ENCODE measurements at places on chromosomes 13 and 19.

- DNase-seq = no peak
These were observed 217.4 kb downstream of the DLEU7 start for GRCh38 chr13:50626101-50626547.

DNA sequence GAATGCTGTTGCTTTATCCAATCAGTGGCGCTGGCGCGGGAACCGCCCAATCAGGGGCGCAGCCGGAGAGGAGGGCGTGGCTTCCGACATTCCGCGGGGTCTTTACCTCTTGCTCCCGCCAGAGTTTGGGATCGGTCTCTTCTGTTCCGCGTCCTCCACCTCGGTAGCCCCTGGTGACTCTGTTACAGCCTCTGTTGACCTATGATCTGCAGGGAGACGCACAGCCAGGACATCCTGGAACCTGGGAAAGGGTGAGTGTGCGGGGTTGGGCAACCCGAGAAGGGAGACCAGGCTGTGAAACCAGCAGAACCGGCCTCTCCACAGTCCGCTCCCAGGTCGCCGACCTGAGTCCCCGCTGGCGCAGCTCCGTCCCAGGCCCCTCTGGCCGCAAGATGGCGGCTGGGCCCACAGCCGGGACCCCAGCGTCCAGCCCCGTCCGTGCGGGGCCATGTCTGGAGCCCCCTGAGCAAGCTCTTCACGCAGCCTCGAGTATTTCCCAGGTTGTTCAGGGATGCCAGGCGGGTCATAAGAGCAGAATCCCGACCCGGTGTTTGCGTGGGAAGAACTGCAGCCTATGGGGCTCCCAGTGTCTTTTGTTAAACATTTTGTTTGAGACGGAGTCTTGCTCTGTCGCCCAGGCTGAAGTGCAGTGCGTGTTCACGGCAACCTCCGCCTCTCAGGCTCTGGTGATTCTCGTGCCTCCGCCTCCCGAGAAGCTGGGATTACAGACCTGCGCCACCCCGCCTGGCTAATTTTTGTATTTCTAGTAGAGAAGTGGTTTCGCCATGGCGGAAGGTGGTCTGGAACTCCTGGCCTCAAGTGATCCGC, 4.4 kb upstream of the ZNF681 start:
- no peak for DNase-seq

GRCh38 chr13:27293076-27293691, 22.6 kb downstream of the RASL11A start:
- DNase-seq = no peak

GRCh38 chr19:3618144-3618810, 8.3 kb downstream of the CACTIN start:
- peak; percentile 77 for DNase-seq

DNA sequence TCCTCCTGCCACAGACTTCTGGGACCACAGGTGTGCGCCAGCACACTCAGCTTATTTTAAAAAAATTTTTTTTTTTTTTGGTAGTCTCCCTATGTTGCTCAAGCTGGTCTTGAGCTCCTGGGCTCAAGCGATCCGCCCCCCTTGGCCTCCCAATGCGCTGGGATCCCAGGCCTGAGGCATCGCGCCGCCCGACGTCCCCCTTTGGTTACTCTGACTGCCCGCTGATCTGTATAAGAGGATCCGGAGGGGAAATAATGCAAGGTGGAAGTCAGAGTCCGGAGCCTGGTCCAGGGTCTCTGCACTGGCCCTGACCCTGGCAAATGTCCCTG, 486 bp upstream of the ZNF805 start:
- no peak for DNase-seq

- DNase-seq = peak; percentile 3
These were observed 169.5 kb upstream of the UFM1 start for GRCh38 chr13:38180126-38180525.

GRCh38 chr13:51523082-51523518, 61.2 kb upstream of the WDFY2 start:
- peak; percentile 65 for DNase-seq

- DNase-seq = no peak
These were observed 10.2 kb downstream of the RAB20 start for GRCh38 chr13:110551284-110551683.

GRCh38 chr13:69603144-69603853, 504.3 kb upstream of the ATXN8OS start:
- no peak for DNase-seq

- DNase-seq = no peak
These were observed 10.3 kb downstream of the ZNF574 start for GRCh38 chr19:42086188-42086736.

GRCh38 chr19:8085598-8086408, 33.2 kb downstream of the CCL25 start:
- no peak for DNase-seq

DNA sequence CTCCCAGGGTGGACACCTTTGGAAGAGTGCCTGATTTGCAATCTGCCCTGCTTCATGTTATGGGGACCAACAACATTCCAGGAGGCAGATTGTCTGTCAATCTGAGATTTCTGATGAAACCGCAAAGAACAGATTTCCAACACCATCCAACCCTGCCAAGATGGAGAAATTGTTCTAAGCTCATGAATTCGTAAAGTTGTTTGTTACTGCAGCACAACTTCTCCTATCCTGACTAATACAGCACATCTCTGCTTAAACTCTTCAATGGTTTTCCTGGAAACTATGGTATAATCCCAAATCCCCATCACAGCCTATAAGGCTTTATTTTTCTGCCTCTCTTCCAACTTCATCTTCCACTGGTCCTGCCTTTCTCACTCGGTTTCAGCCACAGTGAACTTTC, 210.3 kb upstream of the TSHZ3 start:
- DNase-seq = no peak

GRCh38 chr13:43346427-43346826, 323.0 kb downstream of the DNAJC15 start:
- DNase-seq = no peak

DNA sequence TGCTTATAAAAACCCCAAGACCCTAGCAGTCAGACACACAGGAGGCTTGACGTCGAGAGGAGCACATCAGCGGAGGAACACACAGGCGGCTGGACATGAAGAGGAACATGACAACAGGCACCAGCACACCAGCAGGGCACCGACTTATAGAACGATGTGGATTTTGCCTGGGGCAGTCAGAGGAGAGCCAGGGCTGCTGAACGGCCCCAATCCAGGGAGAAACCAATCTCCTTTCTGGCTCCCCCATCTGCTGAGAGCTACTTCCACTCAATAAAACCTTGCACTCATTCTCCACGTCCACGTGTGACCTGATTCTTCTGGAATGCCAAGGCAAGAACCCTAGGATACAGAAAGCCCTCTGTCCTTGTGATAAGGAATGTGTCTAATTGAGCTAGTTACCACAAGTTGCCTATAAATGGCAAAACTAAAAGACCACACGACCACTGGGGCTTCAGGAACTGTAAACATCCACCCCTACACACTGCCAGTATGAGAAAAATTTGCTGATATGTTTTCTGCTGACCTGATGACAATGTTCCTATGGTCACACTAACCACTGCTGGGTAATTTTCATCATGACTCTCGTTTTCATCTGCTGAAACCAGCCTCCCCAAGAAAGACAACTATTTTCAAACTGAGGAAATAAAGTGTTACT, 35.8 kb upstream of the CEACAM21 start:
- no peak for DNase-seq

DNA sequence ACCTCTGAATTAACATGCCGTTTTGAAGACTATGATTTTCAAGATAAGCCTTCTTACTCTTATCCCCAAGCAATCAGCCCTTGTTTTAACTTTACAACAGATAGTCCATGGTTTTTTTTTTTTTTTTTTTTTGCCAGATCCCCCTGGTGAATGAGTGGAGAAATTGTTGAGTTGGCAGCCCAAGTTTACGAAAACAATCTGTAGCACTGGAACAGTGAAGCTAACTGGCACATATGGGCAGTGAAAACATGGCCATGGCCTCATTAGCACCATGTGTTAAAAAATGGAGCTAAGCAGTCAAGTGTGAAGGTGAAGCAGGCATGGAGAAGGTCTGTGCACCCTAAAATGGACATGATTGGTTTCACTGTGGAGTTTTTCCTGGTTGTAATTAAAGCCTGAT, 812.1 kb upstream of the MIR17HG start:
- no peak for DNase-seq

DNA sequence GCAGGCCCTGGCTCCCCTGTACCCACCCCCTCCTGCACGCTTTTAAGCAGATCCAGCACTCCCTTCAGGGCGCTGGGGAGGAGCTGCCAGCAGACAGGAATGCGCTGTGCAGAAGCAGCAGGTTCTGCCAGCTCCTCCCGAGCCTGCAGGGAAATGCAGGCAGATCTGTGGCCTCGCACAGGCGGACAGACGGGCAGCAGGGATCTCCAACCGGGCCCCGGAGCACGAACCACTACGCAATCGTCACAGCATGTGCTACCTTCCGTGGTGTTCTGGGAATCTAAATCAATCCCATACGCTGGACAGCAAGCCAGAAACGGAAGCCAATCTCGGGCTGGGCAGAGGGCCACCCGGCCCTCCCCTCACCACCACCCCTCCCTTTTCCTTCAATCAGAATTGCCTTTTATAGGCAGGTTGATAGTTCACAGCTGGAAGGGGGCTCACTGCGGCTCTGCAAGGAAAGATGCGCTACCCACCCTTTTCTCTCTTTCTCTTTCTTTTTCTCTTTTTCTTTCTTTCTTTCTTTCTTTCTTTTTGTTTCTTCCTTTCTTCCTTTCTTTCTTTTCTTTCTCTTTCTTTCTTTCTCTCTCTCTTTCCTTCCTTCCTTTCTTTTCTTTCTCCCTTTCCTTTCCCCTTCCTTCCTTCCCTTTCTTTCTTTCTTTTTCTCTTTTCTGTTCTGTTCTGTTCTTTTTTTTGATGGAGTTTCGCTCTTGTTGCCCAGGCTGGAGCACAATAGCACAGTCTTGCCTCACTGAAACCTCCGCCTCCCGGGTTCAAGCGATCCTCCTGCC, 99.9 kb downstream of the GNG7 start:
- DNase-seq = peak; percentile 56

- no peak for DNase-seq
These were observed 88.5 kb downstream of the TEX26 start for GRCh38 chr13:31020996-31021395.

- DNase-seq = no peak
These were observed 347.3 kb downstream of the TEX29 start for GRCh38 chr13:111667757-111668156.

DNA sequence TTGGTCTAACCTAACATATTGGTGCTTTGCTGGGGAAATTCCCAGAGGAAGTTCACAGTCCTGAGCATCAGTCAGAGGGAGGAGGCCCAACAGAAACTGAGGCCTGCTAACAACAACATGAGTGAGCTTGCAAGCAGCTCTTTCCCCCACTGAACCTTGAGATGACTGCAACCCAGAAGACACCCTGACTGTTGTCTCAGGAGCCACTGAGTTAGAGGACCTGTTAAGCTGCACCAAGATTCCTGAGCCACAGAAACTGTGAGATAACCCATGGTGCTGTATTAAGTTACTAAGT, 193.2 kb upstream of the UBL3 start:
- no peak for DNase-seq

- DNase-seq = no peak
These were observed 71.1 kb downstream of the PIBF1 start for GRCh38 chr13:72853000-72853399.

DNA sequence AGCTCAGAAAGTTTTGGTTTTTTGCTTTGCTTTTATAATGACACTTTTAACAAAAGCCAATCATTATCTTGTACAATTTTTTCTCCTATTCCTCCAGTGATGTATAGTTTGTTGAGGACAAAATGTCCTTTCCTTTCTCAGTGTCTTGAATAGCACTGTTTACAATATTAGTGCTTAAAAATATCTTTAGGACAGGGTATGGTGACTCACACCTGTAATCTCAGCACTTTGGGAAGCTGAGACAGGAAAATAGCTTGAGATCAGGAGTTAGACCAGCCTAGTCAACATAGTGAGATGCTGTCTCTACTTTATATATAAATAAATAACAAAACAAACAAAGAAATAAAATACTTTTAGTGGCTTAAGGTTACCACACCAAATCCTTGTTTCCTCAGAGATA, 41.9 kb downstream of the SPRY2 start:
- DNase-seq = peak; percentile 33

DNA sequence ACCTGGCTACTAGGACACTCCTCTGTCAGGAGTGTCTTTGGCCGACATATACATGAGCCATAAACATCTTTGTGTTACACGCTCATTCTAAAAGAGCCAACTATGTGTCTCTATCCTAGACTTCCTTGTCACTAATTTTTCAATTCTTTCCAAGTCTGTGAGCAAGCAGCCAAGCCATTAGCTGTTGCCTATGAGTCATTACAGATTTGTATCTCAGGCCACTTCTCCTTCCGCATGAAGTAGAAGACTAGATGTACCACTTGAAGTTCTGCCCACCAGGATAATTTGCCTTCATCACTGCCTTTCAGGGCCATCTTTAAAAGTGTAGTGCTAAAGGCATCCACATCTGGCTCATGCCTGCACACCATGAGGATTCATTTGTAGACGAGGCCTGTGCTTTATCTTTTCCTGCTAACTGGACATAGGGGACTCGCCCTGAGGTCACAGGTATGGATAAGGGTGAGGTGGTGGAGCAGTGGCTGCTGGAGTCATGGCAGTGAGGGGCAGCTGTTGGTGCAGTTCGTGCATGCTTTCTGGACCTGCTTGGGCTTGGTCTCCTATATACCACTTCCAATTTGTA, 126.1 kb upstream of the KL start:
- DNase-seq = no peak

GRCh38 chr19:34744896-34745690, 11.1 kb downstream of the ZNF181 start:
- DNase-seq = no peak

DNA sequence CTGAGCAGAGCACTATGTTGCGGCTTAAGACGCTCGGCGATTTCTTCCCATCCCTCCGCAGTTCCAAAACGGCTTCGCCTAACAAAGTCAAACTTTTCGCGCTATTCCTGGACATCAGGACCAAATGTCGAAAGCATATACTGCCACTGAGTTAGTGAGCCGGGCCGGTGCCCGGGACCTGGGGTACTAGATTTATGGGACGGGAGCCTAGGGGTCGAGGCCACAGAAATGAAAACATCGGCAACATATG, 699 bp downstream of the RCBTB2 start:
- peak; percentile 54 for DNase-seq

DNA sequence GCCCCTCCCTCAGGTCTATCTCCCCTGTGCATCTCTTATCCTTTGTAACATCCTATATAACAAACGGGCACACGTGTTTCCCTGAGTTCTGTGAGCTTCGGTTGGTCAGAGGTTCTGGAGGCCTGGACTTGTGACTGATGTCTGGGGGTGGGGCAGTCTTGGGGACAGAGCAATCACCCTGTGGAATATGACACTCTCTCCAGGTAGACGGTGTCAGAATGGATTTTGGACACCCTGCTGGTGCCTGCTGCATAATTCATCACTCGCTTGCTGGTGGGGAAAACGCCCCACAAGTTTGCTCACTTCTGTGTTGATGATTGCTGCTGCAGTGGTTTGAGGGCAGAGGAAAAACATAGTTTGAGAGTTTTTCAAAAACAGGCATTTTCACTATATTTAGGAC, 223.2 kb downstream of the UQCRFS1 start:
- DNase-seq = no peak

DNA sequence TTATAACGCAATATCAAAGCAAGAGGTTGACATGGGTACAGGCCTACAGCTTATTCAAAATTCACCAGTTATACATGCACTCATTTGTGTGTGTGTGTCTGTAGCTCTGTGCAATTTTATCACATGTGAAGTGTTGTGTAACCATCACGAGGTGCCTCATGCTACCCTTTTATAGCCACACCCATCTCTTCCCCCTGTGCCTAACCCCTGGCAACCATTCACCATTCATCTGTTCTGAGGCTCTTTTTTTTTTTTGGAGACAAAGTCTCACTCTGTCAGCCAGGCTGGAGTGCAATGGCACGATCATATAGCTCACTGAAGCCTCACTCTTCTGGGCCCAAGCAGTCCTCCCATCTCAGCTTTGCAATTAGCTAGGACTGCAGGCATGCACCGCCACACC, 78.4 kb downstream of the DPF1 start:
- DNase-seq = peak; percentile 33

All from lung microvascular endothelial cell (primary cell).